ENCODE measurements at places on chromosomes 16 and 17.

DNA sequence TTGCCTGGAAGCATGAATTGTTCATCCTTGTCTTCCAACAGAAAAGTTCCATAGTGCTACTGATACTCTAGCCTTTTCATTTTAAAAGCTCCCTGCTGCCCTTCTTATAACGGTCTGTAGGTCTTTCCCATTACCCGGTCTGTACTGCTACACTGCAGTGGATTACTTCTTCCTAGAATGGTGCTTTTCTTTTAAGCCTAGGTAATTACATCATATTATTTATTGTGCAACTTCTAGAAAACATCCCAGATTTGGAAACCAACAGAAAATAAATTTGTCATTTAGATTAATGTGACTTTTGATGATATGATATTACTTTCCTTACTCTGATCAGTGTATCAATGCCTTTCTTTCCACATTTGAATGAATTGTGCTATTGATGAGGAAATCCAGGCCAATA lies 199.4 kb downstream of the TANC2 start:
- no peak for DNase-seq

GRCh38 chr16:77584205-77584859 lies 138.0 kb upstream of the NUDT7 start:
- peak; percentile 58 for DNase-seq

- peak; percentile 87 for DNase-seq
Observed at GRCh38 chr17:78258323-78259191, 27.1 kb downstream of the TMEM235 start.

- no peak for DNase-seq
Observed at GRCh38 chr16:57194512-57194911, 8.4 kb downstream of the RSPRY1 start.

DNA sequence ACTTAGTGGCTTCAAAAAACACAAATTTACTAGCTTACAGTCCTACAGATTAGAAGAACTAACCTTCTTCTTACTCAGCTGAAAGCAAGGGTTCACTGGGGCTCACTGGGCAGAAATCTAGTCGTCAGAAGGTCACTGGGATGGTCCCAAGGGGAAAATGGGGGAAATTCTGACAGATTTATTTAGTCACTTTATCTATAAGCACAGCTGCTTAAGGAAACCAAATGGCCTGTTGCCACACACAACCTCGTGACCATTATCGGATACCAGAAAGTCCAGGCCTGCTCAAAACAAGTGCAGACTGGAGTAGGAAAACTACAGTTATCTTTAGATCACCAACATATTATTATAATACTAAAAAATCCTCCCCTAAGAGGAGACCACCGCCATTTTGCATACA lies 374.6 kb upstream of the ASIC2 start:
- DNase-seq = no peak

Measured in activated naive CD4-positive, alpha-beta T cell treated with anti-CD3 and anti-CD28 coated beads, Interleukin-2, amount 10 ng/mL, durations not matched to agents 7 days and 5 days (primary cell).